ENCODE measurements at places on chromosomes 13 and 19. TPM values are rescaled to one million over a fixed set of nuclear protein-coding genes. Genes with fewer than 3 reads are reported as not detected.

Gene NLRP5
- not detected for total RNA-seq

Gene CPB2
- total RNA-seq, result not detected

Gene PEAK3
- not detected for total RNA-seq

Gene EFNA2
- not detected for total RNA-seq

Gene LYPD3
- total RNA-seq, result 0.09 TPM

Gene CYP4F3
- not detected for total RNA-seq

Gene CGB3
- total RNA-seq, result not detected

Gene LILRA1
- total RNA-seq, result not detected
